Natural killer cell treated with Interleukin-12 subunit alpha and Interleukin-12 subunit beta and Interleukin-15 and Interleukin-18, amount 100 ng/mL, for 72 hours (primary cell): ENCODE measurements at places on chromosomes 6 and 20. TPM values are rescaled to one million over a fixed set of nuclear protein-coding genes. Genes with fewer than 3 reads are reported as not detected.

Gene RBM24
- total RNA-seq = not detected

- no peak for DNase-seq
These were observed 205.9 kb downstream of the BMP7 start for GRCh38 chr20:57060407-57061050.

DNA sequence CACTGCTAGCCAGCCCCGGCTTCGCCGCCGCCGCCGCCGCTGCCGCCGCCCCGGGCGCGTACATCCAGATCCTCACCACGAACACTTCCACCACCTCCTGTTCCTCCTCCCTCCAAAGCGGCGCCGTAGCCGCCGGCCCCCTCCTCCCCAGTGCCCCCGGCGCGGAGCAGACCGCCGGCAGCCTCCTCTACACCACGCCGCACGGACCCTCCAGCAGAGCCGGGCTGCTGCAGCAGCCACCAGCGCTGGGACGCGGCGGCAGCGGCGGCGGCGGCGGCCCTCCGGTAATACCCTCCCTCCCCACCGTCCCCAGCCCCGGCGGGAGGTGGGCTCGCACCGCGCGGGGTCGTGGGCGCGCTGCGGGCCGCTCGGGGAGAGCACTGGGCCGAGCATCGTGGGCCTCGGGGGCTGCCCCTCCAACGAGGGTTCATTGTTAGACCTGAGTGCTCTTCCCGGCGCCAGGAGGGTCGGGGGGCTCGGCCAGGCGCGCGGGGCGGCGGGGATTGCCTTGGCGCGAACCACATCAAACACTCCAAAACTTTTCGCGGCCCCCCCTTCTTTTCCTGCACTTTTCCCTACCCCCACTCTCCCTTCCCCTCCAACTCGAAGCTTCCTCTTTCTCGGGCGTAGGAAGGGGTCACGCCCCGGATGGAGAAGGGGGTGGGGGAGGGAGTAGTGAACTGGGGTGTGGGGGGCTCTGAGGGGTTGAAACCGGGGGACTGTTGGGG lies 827 bp downstream of the E2F3 start:
- peak; percentile 69 for DNase-seq

DNA sequence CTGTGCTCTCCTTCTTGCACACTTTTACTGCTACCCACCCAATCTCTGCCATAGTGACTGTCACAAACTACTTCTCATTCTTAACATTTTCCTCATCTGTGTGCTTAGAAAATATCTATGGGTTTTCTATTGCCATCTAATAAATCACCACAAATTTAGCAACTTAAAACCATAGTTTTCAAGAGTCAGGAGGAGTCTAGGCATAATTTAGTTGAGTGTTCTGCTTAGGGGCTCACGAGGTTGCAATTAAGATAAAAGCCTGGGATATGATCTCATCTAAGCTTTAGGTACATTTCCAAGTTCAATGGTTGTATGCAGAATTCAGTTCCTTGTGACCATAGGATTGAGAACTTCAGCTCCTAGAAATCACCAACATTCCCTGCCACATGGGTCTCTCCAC lies 98.8 kb downstream of the CLVS2 start:
- no peak for DNase-seq

DNA sequence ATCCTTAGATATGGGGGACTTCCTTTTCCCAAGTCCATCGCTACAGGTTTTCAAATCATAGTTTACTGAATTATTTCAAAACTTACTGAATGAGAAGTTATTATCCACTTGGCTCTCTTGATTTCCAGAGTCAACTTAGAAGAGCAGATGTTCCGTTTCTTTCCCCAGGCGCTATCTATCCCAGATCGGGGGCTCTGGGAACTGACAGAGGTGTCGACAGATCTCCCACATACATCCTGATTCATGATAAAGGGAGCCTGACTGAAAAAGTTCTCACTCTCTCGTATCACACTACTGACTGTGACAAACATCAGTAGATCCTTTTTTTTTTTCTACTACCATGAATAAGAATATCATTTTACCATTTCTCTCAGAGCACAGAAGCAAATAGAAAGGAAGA lies 654.8 kb downstream of the RNF144B start:
- no peak for DNase-seq

DNA sequence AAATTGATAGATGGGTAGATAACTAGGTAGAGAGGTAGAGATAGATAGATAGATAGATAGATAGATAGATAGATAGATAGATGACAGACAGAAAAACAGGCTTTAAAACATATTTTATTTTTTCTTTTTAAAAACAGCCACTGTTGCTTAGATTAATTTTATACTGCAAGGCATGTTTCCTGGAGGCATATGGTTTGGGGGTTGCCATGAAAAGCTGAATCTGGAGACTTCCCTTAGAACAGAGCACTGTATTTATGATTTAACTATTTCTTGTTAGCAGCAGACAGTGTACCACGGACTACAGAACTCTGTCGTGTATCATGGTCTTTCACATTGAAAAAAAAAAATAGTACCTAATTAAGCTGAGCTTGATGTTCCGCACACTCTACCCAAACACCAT lies 38.8 kb downstream of the METTL24 start:
- no peak for DNase-seq

GRCh38 chr6:31661262-31662123 lies 915 bp upstream of the C6orf47 start:
- no peak for DNase-seq

Gene POLR3F
- total RNA-seq = 15.2 TPM

Gene SLC22A2
- not detected for total RNA-seq

GRCh38 chr6:35208419-35208818 lies 5.3 kb upstream of the SCUBE3 start:
- no peak for DNase-seq

- no peak for DNase-seq
These were observed 184.6 kb downstream of the QKI start for GRCh38 chr6:163599136-163599535.

Gene BPIFB1
- not detected for total RNA-seq

DNA sequence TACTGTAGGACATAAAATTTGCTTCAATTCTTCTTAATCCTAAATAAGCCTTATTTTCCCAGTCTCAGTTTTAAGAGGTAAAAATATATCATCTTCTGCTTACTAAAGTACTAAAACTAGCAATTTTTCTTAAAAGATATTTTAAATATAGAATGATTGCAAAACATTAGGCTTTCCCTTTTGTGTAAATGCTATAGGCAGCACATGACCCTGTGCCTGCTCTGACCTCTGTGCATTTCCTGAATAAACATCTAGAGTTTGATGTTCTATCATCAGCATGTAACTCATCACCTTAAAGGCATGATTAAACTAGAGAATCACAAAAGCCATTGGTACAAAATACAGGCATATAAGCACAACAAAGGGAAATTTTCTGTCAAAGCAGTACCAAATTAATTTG lies 422.7 kb downstream of the TFAP2B start:
- no peak for DNase-seq

DNA sequence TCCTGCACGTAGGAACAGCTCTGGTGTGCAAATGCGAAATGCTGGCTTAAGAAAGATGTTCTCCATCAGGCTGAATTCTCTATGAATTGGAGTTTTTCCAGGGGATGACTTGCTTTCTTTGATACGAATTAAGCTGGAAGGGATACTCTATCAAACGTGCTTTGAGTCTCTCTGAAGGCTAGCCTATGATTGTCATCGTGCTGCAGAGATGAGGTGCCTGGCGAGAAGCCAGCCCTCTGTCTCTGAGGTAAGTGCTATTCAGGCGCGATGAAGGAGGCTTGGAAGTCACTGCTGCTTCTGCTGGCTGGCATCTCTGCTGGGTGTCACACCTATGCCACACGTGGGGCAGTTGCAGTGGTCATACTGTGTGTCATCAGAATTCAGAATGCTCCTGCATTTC lies 223.7 kb downstream of the TAF4 start:
- DNase-seq = no peak

DNA sequence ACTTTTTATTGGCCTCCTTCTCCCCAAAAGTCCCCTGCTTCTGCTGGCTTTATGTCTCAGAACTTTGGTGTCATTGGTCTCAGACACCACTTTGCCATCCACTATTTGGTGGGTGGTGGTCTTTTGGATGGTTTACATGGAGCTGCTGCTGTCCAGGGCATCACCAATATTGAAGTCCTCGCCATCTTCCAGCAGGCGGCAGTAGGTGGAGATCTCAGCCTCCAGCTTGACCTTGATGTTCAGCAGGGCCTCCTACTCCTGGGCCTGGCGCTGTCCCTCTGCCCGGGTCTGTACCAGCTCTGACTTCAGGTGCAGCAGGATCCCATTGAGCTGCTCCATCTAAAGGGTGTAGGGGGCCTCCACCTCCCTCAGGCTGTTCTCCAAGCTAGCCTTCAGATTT lies 148.4 kb upstream of the FOXA2 start:
- DNase-seq = no peak

Gene SNX5
- total RNA-seq = 114 TPM

DNA sequence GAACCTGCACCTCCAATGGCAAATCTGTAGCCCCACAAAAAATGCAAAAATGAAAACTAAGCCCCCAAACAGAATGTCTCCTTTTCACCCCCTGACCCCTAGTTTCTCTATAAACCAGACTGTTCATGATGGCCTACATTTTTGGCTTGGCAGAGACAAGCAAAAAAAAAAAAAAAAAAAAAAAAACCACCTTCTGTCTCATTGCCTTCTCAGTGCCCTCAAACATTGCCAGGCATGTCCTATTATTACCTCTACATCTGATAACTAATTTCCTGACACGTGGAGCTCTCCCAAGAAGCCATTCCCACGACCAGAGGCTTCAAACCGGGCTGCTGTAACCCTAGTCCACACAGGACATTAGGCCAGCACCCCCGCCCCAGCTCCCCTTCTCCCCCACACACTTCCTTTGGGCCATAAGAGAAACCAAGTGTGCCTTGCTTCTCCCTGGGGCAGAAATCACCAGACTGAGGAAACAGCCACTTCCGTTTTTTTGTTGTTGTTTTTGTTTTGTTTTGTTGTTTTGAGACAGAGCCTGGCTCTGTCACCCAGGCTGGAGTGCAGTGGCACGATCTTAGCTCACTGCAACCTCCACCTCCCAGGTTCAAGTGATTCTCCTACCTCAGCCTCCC lies 65.4 kb downstream of the GPR6 start:
- no peak for DNase-seq

Gene ARFGEF2
- 31.5 TPM for total RNA-seq

GRCh38 chr6:150412221-150412620 lies 43.4 kb downstream of the IYD start:
- DNase-seq = no peak

DNA sequence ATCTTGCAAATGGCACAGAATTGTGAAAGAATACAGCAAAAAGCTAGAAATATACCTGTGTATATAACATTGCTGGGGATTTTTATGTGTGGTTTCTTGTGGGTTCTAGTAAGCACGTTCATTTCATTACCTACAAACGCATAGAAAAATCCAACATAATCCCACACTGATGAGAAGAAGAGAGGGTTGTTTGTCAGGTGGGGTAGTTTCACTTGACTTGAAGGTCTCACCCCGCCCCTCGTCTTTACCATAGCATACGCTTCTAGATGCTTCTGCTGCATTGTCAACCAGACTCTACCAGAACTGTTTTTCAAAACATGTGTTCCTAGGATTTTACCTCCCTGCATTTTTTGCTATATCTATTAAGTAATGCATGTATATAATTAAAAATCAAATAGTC lies 284.1 kb upstream of the TAB2 start:
- no peak for DNase-seq

Gene HLA-DRB5
- total RNA-seq = 15.9 TPM

DNA sequence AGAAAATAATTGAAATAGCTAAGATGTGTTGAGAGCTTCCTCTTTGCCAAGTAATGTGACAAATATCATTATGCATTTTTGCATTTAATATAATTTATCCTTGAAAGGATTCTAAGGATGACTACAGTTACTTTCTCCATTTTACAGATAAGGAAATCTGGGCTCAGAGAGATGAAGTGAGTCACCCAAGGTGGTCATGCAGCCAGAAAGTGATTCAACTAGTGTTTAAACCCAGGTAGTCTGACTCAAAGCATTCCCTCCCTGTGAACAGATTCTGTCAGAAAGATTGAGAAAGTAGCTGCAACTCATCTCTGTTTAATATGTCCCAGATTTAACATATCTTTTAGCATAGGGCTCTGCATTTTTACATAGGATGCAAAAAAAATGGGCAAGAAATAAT lies 28.1 kb downstream of the NRSN1 start:
- no peak for DNase-seq

DNA sequence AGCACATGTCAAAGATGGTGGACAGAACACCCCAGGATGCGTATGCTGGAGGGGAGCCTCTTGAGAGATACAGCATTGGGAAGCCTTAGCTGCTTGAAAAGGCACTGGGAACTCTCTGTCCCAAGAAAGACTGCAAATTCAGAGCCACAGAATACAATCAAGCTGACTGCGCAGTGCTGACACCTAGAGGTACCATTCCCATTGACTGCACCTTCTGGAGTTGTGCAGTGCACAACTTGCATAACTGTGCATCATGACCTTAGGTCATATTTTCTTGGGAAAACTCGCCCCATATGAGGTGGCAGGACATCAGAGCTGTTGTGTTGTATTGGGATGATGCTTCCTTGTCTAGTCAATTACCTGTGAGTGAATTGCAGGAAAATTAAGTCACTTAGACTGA lies 646.5 kb upstream of the NOX3 start:
- no peak for DNase-seq

Gene HLA-DQA1
- total RNA-seq = 7.8 TPM

Gene RCAN2
- total RNA-seq = 7.6 TPM

Gene B3GALT4
- total RNA-seq = 11.2 TPM

- no peak for DNase-seq
These were observed 1294.5 kb downstream of the KHDRBS2 start for GRCh38 chr6:60991427-60992028.

Gene ELOVL2
- not detected for total RNA-seq

GRCh38 chr20:10876558-10876957 lies 202.8 kb upstream of the JAG1 start:
- no peak for DNase-seq

Gene AFG1L
- total RNA-seq = 4.6 TPM

Gene XKR7
- not detected for total RNA-seq

Gene FOXQ1
- total RNA-seq = not detected

Gene EBF4
- total RNA-seq = 31.4 TPM

DNA sequence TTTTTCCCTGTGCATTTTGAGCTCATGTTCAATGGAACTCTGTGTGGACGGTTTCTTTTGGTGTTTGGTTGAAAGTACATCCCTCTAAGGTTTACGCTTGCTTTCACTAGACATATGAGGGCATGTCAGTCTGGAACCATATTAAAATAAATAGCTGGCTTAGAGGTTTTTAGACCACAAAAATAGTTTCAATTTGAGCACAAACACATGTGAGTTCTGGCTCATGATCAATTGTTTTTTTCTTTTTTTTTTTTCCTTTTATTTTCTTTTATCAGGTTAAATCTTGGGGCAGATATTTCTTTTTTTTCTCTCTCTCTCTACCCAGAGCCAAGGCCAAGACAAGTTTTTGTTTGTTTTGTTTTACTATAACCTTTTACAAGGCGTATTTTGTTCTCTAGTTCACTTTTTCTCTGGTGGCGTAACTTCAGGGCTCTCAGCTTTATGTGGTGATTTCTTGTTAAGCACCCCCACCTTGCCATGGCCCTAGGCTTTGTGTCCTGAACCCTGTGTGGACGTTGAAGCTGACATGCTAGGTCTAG lies 92.9 kb downstream of the SHLD1 start:
- DNase-seq = no peak

Gene GHRH
- not detected for total RNA-seq

- no peak for DNase-seq
These were observed 116.8 kb downstream of the FIG4 start for GRCh38 chr6:109807881-109808280.

- DNase-seq = peak; percentile 64
These were observed 1.0 kb downstream of the CALHM6 start for GRCh38 chr6:116461932-116462885.

Gene LGSN
- total RNA-seq = not detected

- DNase-seq = no peak
These were observed 60.4 kb downstream of the SCAND1 start for GRCh38 chr20:35893942-35894341.
